ENCODE measurements at places on chromosomes 1 and 21.

DNA sequence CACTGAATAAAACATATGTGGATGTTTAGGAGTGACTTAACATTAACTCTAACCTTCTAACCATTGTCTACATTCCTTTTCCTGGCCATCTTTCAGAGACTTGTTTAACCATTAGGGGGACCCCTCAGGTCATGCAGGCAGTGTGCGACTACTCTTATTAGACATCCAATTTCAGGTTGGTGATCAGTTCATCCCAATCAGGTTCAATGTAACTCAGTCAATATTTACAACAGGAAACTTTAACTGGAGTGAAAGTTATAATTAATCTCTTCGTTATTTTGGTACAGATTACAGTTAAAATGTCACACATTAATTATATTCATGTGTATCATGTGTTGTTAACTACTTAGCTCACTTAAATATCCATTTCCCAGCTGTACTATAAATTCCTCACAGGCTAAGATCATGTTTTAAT, 68.8 kb upstream of the RGS1 start:
- DNase-seq, result no peak

GRCh38 chr1:233006541-233006973, 56.1 kb downstream of the NTPCR start:
- DNase-seq, result no peak

DNA sequence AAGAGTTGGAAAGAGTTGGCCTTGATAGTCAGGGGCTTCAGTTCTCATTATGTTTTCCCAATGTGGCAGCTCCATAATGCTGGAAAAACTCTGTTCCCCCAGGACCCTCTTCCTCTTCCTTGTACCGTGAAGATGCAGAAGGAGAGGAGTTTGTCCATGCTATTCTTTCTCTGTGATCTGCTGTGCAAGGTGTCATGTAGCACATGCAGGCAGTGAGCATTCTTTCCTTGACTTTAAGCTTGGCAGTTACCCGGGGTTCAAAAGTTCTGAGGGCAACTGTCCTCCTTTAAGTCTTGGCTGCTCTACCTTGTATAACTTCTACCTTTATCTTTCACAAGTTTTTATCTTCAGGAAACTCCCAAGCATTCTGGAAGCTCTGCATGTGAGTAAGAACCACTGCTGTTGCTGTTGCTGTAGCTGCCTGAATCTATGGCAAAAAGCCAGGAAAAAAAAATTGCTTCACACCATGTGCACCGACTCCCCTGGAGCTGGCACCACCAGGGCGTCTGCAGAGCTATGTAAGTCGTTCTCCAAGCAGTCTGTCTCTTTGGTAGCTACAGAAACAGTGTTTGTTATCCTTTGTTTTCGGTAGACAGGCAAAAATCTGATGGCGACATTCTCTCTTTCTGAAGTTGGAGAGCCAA, 42.7 kb upstream of the SLC16A1 start:
- DNase-seq, result peak; percentile 29

DNA sequence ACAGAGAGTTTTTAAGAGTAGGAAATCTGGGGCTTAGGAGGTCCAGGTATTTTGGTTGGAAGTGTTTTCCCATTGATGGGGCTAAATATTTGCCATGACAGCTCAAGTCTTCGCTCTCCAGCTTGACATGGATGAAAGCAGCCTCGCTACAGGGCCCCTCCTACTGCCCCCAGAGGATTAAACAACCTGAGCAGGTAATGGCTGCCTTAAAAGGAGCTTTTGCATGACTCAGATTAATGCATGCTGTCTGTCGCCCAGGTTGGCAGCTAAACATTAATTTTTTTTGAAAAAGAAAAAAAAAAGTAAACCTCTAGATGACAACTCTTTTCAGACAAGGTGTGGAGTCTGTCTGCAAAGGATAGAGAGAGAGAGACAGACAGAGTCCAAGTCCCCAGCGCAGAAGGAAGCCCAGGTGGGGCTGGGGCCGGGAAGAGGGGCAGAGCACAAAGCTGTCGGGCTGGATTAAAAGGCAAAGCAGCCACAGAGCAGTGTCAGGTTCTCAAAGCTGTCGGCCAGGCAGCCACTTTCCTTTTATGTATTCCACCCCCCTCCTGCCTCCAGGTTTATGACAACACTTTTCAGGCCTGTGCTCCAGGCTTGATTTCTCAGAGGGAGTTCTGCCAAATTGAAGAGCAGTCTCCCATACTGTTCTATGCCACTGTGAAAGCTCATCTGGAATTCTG, 127.9 kb downstream of the CLIC6 start:
- DNase-seq, result no peak
